Upper lobe of right lung (tissue), 1 donor: ENCODE measurements at places on chromosomes 3 and 15.

DNA sequence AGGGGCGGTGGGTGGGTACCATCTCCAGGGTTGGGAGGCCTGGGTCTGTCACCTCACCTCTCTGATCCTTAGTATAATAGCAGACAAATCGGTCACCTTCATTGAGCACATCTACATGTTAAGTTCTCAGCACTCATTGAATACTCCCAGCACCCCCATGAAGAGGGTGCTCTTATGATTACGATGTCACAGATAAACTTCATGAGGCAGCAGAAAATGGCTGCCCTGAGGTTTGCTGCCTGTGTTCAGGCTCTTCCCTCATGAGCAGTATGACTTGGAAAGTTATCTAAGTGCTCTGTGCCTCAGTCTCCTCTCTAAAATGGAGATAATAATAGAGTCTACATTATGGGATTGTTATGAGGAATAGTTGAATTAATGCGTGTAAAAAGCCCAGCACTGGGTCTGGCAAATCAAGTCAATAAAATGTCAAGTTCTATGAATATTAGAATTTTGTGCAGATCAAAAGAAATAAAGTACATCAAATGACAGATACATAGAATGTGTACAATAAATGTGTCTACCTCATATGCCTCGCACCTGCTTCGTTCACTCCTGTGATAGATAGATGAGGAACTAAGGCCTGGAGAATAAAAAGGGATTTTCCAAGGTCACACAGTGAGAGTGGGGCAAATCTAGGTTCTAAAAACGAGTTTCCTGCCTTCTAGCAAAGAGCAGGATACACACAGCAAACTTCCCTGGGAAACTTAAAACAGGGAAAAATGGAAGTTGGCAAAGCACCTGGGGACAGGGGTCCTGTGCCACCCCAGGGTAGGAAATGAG lies 142.2 kb upstream of the MRPS22 start:
- DNase-seq = no peak

GRCh38 chr3:195762249-195762585 lies 41.4 kb downstream of the MUC20 start:
- DNase-seq = no peak

DNA sequence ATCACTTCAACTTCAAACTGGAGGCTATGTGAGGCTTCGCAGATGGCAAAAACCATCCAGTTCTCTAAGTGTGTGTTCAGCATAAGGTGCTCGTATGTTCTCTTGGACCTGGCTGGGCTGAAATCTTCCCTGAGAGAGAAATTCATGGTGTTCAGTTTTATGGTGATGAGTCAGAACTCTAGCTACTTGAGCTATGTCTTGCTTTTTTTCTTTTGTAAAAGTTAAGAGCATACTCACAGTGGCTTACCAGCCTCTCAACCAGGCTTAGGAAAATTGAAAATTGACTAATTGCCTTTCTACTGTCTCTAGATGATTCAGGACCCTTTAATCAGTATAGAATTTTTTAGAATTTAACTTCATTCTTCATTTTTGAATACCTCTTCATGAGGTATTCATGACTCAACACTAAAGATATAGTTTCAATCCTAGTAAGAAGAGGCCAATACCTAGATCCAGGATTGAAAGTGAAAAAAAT lies 617.5 kb downstream of the TBL1XR1 start:
- no peak for DNase-seq

DNA sequence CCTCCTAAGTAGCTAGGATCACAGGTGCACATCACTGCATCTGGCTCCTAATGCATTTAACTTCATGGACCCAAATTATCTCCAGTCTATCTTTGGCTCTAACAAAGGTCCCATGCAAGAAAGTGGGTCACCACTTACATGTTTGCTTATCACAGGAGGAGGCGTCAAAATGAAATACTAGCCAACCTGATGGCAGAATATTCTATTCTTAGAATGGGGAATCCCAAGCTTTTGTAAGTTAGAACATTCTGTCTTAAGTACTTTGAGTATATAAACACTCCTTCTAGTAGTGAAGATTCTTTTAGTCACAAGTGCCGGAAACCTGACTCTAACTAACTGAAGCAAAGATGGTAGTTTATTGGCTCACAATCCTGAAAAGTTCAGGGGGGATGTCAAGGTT lies 72.0 kb upstream of the ADAMTS9 start:
- DNase-seq = no peak

DNA sequence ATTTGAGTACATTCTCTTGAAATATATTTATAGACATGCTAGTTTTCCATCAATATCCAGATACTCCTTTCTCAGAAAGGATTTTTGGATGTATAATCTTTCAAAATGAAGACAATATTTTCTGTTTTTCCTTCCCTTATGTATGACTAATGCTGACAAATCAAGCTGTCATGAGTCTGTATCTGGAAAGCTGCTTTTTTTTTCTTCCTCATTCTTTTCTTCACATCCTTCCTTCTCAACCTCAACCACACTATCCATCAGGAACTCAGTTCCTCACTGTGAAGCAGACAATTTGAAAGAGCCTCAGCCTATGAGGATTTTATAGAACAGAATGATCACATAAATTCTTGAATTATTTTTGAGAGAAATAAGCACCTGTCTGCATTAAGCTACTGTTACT lies 335.9 kb upstream of the EPHA6 start:
- no peak for DNase-seq

DNA sequence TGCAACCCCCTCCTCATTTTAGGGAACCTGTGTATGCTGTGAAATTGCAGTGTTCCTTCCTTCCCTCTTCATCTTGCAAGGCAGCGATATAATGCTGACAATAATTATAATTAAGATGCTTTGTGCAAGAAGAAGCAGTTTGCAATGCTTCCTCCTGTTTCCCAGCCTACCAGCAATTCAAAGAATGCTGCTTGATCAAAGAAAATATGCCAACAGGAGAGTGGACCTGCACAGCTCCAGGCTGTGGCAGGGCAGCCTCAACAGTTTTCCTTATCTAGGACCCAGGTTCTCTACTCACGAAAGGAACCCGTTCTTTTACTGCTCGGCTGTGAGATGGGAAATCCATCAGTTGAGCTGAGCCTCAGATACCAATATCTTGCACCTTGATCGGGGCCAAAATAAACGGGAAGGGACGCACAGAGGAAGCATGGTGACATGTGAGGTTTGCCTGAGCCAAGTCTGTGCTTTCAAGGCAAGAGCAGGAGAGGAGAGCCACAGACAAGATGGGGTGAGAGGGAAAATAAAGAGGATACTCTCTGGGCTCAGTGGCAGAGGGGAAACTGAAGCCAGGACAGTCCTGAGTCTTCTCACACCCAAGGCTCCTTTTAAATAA lies 22.6 kb upstream of the LRTM1 start:
- no peak for DNase-seq
